Pons (tissue), 1 donor: ENCODE measurements at places on chromosomes 13 and 19.

- DNase-seq, result no peak
Observed at GRCh38 chr13:29038700-29039099, 218.6 kb downstream of the MTUS2 start.

- no peak for DNase-seq
Observed at GRCh38 chr19:48171710-48172109, 1.2 kb downstream of the ZSWIM9 start.

DNA sequence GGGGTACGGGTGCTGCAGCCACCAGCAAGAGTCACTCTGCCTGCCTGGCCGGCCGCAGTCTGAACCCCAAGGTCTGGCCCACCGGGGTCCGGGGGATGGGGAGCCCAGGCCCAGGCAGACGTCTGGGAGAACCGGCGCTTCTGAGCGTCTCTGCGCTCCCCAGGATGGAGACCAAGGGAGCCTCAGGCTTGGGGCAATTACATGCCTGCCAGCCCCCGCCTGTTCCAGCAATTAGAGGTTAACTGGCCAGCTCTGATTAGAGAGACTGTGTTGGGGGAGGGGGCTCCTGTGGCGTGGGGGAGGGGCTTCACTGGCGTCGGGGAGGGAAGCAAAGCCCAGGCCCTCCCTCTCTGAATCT is 11.9 kb downstream of the MEIS3 start:
- DNase-seq, result no peak

GRCh38 chr13:22837980-22838647 is 342.7 kb upstream of the SGCG start:
- DNase-seq, result no peak

DNA sequence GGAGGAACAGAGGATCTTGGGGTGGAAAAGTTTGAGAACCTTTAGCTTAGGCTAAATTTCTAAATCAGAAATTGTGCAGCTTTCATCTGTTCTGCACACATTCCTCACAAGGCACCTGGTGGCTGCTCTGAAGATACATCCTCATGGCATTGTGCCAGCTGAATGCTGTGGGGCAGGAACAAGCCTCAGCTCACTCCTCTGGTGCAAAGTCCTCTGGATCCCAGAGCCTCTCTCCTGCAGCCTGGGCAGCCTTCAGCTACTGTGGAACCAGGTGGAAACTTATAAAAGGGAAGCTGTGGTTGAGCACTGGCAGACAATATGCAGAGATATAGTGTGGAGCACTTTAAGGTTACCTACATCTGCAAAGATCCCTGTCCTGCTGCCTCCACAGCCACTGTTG is 72.3 kb downstream of the KCTD12 start:
- peak; percentile 20 for DNase-seq

DNA sequence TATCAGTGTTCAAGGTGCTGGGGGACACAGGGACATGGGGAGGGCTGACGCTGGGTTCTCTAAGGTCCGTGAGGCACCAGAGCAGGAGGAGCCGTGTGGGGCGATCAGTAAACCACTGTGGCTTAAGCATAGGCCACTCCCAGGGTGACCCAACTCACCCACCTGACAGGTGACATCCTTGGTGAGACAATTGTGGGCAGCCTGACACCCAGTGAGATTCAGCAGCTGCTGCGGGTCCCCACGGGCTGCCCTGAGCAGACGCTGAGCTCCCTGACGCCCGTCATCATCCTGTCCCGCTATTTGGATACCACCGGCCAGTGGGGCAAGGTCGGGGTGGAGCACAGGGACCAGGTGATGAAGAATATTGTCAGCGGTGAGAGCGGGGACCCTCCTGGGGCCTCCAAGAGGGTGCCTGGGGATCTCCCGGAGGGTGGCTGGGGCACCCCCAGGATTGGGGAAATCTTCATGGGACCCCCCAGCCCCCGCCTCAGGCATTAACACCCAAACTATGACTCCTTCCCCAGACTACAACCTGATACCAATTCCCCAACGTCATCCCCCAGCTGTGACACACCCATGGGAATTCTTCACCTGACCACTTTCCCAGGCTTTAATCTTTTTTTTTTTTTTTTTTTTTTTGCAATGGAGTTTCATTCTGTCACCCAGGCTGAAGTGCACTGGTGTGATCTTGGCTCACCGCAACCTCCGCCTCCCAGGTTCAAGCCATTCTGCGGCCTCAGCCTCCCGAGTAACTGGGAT is 33.3 kb upstream of the SHFL start:
- DNase-seq, result no peak

DNA sequence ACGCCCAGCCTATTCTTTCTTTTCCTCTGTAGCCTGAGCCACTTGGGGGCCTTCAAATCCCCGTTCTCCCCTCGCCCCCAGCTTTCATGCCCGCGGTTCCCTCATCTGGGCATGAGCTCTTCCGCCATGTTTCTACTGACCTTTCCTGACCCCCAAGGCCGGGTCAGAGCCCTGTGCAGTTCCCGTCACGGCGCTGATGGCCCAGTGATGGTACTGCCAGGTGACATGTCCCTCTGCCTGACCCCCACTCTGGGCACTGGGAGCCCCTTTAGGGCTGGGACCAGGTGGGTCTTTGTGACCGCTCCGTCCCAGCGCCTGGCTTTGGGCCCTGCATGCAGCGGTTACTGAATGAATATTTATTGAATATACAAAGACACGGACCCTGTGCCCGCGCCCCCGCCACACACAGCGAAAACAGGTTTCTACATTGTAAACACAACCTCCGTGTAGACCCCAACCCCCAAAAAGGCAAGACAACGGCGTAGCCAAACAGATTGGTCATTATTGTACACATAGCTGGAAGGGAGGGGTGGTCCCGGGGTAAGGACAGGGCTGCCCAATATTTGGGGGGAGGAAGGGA is 7.7 kb downstream of the GPR108 start:
- DNase-seq, result no peak

- no peak for DNase-seq
Observed at GRCh38 chr13:100323937-100324336, 235.0 kb downstream of the PCCA start.
